ENCODE measurements at places on chromosomes 7 and 10.

DNA sequence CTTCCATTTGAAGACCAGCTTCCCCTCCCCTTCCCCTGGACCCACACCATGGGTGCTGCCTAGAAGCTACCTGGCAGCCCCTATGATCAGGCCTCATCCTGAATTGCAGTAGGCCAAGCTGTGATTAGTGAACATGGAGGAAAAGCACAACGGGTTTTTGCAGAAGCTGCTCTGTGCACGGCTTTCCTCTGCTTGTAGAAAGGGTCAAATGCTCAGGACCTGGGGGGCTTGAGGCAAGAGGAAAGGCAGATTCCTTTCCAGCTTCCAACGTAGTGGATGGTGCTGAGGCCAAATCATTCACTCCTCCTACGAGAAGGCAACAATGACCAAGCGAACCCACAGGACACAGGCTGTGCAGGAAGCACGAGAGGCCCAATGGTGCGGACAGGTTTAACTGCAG lies 410.3 kb upstream of the SHH start:
- no peak for DNase-seq

GRCh38 chr10:106795619-106796018 lies 368.9 kb downstream of the SORCS1 start:
- no peak for DNase-seq

GRCh38 chr7:68504716-68505115 lies 1093.6 kb upstream of the AUTS2 start:
- DNase-seq, result no peak

GRCh38 chr10:104081998-104082397 lies 3.7 kb downstream of the COL17A1 start:
- DNase-seq, result no peak

DNA sequence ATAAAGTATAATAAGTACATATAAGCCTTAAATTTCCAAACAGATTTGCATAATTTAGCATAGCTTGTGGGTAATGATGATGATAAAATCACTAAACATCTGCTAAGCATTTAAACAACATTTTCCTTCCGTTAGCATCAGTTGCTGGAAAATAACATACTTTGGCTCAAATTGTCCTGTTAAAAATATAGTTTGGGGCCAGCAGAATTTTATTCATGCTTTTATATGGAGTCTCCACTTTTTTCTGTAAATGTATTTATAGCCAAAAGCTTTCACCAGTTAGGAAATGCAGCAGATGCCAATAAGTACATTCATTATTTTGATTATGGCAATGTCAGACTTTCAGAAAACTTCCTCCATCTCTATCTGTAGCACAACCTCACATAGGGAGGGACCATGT lies 107.2 kb downstream of the CNTNAP2 start:
- no peak for DNase-seq

DNA sequence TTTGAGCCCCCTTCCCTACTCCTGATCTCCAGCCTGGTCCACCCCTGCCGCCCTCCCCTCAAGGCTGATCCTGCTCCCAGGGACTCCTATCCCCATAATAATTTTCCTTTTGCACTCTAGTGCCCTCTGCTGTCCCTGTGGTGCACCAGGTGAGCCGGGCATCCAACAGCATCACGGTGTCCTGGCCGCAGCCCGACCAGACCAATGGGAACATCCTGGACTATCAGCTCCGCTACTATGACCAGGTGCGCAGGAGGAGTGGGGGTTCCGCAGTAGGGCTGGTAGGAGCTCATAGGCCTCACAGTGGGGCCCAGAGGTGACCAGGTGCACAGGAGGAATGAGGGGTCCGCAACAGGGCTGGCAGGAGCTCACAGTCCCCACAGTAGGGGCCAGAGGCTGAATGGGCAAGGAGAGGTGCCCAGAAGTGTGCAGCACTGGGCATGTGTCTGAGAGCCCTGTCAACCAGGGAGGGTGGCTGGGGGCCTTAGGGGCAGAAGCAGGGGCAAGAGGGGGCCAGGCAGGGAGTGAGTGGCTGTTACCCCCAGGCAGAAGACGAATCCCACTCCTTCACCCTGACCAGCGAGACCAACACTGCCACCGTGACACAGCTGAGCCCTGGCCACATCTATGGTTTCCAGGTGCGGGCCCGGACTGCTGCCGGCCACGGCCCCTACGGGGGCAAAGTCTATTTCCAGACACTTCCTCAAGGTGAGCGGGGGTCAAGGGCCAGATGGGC lies 11.7 kb downstream of the EPHB6 start:
- DNase-seq, result no peak

- peak; percentile 36 for DNase-seq
Observed at GRCh38 chr10:67779465-67780203, 58.4 kb downstream of the DNAJC12 start.

- DNase-seq, result no peak
Observed at GRCh38 chr7:99219185-99219767, 11.4 kb upstream of the KPNA7 start.

DNA sequence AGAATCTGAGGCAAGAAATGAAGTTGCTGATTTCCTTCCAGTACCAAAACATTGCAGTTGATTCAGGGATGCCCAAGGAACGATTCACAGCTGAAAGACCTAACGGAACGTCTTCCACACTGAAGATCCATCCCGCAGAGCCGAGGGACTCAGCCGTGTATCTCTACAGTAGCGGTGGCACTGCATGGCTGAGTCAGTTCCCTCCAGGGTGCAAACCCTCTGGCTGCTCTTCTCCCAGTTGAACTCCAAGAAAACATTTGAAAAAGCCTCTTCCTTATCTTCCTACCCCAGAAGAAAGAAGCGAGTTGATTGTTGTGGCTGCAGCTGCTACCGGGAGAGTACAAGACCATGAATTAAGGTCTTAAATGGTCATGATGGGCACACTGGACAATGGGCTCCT lies 147.1 kb upstream of the PRSS1 start:
- DNase-seq, result no peak

DNA sequence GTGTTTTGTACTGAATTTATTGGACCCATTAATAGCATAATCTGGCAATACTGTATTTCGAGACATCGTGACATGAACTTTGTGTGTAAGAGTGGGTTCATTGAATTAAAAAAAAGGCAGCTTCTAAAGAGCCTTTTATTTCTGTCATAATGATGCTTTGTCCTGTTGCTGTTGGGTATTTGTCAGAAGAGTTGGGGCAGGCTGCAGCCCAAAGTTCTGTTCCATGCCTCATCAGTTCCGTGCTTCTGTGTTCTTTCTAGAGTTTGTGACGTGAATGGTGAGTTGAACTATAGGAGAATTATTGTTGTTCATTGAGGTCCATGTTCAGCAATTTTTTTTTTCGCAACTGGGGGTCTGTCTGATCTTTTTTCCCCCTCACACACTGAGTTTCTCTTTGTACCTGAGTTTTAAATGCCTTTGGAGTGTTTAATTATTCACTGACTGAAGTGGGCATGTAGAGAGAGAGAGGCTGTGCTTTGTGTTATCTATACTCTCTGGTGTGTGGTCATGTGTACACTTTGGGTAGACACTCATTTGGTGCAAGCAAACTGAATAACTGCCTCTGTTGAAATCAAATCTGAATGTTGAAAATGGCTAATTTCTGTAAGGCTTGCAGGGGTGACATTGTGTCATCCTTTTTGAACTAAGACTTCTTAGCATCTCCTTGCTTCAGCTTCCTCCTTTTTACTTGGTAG lies 69.8 kb downstream of the ADD3 start:
- no peak for DNase-seq

DNA sequence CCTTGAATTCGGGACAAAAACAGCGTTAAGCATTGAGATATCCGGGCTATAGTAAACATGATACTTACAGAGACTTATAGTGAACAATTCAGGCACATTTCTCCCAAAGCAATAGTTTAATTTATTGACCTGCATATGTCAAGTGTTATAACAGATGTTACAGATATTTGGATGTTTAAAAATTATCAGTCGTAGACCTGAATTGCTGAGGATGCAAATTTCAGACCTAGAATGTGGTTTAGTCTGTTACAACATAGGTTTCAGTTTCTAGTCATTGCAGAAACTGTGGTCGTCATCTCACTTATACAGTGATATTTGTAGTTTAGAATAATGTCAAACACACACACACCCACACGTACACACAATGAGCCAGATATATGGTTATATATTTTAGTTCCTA lies 85.2 kb downstream of the VTI1A start:
- no peak for DNase-seq

- DNase-seq, result no peak
Observed at GRCh38 chr10:102635377-102635776, 8.9 kb upstream of the TRIM8 start.

DNA sequence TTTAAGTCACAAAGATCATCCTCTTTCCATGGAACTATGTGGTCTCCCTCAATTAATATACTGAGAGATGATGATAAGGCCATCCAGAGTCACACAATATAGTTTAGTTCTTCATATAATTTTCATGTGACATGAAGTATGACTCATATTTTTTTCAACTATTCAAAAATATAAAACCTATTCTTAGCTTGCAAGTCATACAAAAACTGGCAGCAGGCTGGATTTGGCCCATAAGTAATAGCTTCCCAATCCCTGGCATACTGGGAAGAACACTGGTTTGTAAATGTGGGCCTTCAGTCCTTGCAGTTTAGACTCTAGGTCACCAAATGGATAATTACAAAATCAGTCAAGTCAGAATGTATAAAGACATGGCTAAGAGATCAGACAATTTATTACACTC lies 356.6 kb downstream of the PPP1R3A start:
- no peak for DNase-seq

DNA sequence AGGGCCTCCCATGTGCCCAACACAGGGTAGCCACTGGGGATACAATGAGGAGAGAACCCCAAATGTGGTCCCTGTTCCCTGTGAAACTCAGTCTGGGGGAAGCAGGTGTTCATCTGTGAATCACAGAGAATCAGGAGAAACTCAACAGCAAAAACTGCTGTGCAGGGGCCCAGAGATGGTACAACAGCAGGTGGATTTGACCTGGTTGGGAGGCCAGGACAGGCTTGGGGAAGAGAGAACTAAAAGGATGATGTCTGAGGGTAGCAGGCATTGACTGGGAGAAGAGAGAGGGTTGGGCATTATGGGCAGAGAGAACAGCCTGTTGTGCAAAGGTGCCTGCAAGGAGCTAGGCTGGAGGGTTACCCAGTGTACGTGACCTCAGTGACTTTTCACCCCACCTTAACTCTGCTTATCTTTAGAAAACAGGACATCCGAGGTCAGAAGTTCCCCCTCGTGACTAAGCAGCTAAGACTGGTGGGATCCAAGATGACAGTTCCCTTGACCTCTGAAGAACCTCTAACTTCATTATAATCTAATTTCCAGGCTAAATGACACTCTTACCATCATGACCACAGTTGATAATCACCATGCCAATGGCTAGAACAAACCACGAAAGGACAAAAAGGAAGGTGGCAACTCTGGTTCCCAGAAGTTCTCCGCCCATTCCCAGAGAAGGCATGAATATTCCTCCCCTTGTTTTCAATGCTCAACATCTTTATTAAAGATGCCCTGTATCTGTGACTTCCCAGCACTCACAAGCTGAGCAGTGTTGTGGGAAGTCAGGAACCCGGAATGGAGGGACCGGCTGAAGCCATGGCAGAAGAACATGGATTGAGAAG lies 5.1 kb upstream of the ADAMTS14 start:
- no peak for DNase-seq

DNA sequence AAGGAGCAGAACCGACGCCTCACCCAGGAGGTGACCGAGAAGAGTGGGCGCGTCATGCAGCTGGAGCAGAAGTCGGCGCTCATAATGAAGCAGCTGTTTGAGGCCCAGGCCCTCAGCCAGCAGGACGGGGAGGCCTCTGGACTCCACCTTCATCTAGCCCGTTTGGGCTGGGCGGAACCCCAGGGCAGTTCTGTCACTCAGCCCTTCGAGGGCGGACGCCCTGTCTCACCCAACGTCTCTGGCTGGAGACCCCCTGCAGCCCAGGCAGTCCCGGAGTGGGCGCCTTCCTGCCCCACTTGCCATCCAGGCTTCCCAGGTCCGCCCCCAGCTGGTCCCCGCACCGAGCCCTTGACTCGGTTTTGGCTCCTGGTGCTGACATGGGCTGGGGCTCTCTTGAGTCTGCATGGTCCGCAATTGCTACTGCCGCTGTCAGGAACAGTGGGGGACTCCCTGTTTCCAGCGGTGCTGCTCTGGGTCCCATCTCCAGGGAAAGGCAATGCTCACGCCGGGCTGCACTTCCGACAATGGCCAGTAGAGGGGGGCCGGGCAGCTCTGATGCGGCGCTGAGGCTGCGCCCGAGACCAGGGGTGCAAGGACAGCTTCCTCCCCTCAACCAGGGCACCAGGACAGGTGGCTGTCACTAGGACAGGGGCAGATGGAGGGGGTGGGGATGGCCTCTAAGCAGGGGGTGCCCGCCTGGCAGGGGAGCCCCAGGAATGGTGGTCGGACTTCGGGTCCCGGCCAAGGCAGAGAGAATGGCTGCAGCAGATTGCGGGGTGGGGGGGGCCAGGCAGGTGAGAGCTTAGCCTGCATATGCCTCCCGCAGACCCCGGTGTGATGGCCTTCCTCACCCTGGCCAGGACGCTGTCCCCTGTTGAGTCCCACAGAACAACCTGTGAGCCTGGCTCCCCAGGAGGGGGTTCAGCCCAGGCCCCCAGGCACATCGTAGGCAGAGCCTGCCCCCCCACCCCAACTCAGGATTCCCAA lies 71.2 kb upstream of the KCTD7 start:
- peak; percentile 51 for DNase-seq

DNA sequence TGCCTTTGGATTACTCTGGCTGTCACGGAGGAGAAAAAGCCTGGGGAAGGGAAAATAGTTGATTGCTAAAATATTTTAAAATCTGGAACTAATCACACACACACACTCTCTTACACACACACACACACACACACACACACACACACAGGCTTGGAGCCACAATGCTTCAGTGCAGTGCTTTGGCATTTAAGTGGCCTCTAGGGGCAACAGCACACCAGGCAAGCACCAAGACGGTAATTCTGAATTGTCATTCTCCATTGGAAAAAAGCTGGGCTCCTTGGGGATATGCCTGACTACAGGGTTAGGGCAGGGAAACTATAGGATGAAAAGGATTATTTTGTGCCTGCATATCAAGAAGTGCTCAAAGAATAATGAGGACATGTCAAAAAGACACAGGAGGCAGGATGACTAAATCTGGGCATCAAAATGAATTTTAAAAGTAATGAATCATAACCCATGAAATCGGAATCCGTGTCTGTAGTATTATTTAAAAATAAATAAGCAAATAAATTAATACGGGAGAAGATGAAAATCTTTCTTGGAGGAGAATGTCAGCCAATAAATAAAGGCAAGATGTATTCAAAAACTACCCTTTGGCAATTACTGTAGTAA lies 30.4 kb upstream of the DDC start:
- DNase-seq, result no peak

- DNase-seq, result no peak
Observed at GRCh38 chr10:26556748-26557640, 118.9 kb downstream of the APBB1IP start.

Measured in activated T-helper 9 cell treated with anti-CD3 and anti-CD28 coated beads, Interleukin-2, amount 50 U/mL, for 16 hours (primary cell).